Heart right ventricle (tissue), 16 donors: ENCODE measurements at places on chromosomes 5 and 9.
A peak's percentile ranks its signal among the peaks of the same experiment; 100 is the strongest.

DNA sequence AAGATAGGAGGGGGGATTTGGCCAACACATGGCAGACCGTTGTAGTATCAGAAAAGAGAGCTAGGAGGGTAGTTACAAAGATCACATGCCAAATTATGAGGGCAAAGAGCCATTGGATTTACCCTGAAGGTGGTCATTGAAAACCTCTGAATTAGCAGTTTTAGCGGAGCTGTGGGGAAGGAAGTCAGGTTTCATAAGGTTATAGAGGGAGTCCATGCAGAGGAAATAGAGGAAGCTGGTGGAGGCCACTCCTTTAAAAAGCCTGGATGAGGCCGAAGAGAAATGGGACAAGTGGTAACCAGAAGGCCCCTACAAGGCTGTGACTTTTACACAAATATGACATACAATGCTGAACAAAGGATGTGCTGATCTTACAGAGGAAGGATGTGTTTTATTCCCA, 13.2 kb downstream of the DOCK8 start:
- DNase-seq = no peak

- no peak for DNase-seq
Measured at GRCh38 chr9:123138163-123138562, 104.7 kb downstream of the GPR21 start.

DNA sequence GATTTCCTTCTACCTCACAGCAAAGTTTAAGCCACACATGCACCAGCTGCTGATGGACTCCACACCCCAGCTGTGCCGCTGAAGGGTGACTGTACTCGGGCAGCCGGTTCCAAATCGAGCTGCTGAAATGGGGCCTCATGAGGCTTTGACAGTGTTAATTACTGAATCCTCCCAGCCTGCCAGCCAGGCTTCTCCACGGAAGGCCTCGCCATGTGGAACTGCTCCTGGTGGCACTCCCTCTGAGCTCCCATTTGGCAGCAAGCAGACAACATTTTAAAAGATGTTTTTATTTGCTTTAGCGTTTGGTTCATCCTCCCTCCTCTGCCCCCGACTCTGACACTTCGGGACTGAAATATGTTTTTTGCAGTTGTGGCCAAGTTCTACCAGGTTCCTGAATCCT, 479.4 kb upstream of the MPDZ start:
- peak; percentile 6 for DNase-seq

DNA sequence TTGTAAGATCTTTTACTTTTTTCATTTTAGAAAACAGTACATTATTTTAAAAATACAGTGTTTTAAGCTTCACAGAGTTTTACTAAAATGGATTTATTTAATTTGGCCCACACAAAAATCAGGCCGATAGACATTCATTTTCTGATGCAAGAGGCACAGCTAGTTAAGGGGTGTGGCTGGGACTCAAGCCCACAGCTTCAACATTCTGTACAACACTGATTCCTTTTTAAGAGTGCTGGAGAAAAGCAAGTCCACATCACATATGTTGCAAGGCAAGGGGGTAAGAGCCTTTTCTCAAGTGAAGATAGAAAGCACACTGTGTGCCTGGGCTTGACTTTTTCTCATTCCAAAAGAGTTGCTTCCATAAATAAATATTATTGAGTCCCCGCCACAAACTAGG, 195.9 kb downstream of the RFK start:
- no peak for DNase-seq

- DNase-seq = no peak
Measured at GRCh38 chr9:111646417-111646816, 15.0 kb upstream of the GNG10 start.

- no peak for DNase-seq
Measured at GRCh38 chr9:98830554-98830953, 23.1 kb downstream of the GALNT12 start.

- DNase-seq = no peak
Measured at GRCh38 chr9:7223981-7224380, 466.2 kb downstream of the KDM4C start.

DNA sequence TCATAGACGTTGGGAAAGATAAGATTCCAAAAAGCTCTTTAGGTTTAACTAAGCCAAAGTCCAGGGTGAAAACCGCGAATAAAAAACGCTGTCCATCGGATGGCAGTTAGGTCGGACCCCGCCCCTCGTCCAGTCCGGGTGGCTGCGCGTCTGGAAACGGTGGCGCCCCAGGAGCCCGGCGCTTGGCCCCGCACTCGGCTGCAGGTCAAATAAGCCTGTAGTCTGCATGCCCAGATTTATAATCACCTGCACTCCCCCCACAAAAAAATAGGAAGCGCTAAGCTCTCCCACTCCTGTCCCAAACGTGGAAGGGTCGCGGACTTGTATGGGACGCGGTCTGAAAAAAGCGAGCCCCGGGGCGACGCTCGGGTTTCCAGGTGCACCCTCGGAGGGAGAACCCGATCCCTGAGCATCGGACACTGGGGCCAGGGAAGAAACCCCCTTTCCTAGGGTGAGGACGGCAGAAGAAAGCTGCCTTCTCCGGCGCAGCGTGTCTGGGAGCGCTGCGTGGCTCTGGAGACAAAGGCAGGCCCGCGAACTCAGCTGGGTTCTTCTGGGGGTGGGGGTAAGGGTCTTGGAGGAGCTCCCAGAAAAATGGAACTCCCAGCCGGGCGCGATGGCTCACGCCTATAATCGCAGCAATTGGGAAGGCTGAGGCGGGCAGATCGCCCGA, 923 bp upstream of the ZBTB5 start:
- peak; percentile 68 for DNase-seq

GRCh38 chr9:115262477-115262876, 144.5 kb upstream of the TNC start:
- DNase-seq = peak; percentile 85

- DNase-seq = no peak
Measured at GRCh38 chr9:125150349-125151245, 7.3 kb upstream of the SCAI start.

GRCh38 chr5:135223891-135224625, 175.0 kb downstream of the MACROH2A1 start:
- no peak for DNase-seq
